ENCODE measurements at places on chromosomes 11 and 22. TPM values are rescaled to one million over a fixed set of nuclear protein-coding genes. Genes with fewer than 3 reads are reported as not detected.

Gene MMP27
- total RNA-seq: not detected

Gene CCS
- total RNA-seq: 26.5 TPM

Gene GTSE1
- 0.21 TPM for total RNA-seq

Gene CABP4
- total RNA-seq: not detected

Gene CLCF1
- 8.9 TPM for total RNA-seq

Gene SHISAL1
- total RNA-seq: 0.96 TPM

Gene ACR
- not detected for total RNA-seq

Gene ASPHD2
- total RNA-seq: 4.8 TPM

Gene MS4A1
- total RNA-seq: not detected

Gene PKDREJ
- total RNA-seq: not detected

Gene EXPH5
- 11.7 TPM for total RNA-seq

Gene OR4D6
- total RNA-seq: not detected

Gene E2F8
- total RNA-seq: 1.4 TPM

Gene PATE4
- total RNA-seq: not detected
